ENCODE measurements at places on chromosomes 7 and 10.

- no peak for DNase-seq
Observed at GRCh38 chr7:41122256-41122987, 580.5 kb downstream of the INHBA start.

DNA sequence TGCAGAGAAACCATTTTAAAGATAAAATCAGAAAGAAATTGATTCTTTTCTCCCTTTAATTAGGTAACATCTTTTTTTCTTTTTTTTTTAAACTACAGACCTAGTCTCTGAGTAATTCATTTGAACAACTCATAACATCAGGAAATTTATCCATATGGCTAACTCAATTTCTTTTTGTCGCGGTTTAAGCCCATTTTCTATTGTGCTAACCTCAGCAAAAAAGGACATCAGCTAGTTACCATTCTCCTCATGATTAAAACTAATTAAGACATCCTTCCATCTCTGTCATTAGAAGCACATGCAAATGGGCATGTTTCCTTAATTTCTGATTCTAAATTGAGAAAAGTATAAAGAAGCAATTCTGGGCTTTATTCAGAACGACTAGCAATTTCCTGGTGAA lies 57.8 kb downstream of the ANK3 start:
- no peak for DNase-seq

- DNase-seq = no peak
Observed at GRCh38 chr10:131082991-131083481, 228.5 kb downstream of the TCERG1L start.

GRCh38 chr10:14003517-14004184 lies 327.1 kb downstream of the FRMD4A start:
- DNase-seq = no peak

GRCh38 chr10:76116523-76116922 lies 685.1 kb downstream of the LRMDA start:
- no peak for DNase-seq

DNA sequence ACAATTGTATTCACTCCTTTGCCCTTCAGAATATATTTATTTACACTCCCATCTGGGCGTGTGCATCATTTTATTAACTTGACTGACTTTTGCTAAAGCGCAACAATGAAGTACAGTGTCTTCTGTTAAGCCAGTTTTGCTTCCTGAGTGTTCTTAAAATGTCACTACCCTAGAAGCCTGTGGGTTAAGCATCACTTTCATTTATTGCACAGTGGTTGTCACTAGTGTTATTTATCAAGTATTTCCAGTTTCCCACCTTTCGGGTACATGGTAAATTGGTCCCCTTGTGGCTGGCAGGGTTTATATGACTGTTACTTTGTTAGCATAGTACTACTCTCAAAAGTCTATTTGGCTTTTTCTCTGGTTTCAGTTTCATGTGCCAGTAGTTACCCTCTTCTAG lies 3.3 kb downstream of the HILPDA start:
- no peak for DNase-seq

GRCh38 chr7:837001-837400 lies 4.7 kb downstream of the SUN1 start:
- no peak for DNase-seq

DNA sequence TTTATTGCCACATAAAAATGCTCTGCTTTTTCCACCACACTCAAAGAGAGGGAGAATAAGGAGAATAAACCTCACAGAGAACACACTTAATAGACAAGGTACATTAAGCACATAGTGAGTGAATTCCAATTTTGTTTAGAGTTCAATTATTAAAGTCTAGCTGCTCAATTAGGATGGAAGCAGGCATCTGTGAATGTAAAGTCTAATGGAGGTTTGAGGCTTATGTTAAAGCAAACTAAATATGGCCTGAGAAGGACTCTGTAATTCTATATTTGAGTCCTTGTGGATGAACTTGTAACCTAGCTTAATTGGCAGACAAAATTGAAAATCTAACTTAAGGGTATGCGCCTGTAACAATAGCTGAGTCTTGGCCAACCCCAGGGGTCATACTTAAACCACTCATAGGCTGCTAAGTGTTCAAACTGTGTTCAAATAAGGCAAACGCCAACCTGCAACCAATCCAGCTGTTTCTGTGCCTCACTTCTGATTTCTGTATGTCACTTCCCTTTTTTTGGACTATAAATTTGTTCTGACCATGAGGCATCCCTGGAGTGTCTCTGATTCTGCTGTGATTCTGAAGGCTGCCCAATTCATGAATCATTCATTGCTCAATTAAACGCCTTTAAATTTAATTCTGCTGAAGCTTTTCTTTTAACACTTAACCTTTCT lies 31.3 kb upstream of the NME8 start:
- DNase-seq = no peak

GRCh38 chr10:95474228-95475002 lies 86.8 kb downstream of the SORBS1 start:
- DNase-seq = no peak

GRCh38 chr10:63562857-63563256 lies 41.7 kb downstream of the REEP3 start:
- DNase-seq = no peak

DNA sequence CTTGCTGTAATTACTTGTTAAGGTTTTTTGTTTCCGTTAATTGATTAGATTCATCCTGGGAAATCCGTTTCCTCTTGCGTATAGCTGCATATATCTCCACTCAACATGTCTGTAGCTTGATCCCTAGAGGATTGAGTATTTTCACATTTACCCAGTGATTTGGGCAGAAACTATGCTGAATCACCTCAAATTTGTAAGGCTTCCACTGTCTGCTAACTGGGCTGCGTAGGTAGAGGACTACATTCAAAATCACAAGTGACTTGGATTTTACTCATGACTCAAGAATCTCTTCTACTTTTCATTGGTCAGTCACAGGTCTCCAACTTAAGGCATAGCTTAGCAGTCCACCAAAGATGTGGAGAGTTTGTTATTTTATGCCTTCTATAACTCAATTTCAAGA lies 141.8 kb downstream of the POLR1F start:
- DNase-seq = no peak

GRCh38 chr7:45402480-45403218 lies 171.5 kb upstream of the ADCY1 start:
- DNase-seq = no peak

DNA sequence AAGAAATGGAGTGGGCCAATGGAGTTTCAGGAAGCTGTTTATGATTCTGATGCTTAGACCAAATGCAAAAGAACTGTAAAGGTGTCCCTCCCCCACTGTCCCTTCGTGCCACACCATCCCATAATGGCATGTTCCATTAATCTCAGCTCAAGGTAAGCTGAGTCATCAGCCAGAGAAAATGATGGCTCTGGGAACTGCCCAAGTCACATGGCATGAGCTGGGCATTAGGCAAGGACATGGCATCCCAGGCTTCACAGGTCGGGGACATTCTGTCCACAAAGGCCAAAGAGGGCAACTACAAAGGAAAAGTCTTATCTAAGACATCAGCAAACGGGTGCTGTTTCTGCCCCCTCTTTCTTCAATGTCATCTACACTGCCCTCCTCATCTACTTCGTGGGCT lies 44.9 kb downstream of the DLG5 start:
- no peak for DNase-seq

GRCh38 chr10:12201543-12201942 lies 5.6 kb downstream of the CDC123 start:
- DNase-seq = no peak

DNA sequence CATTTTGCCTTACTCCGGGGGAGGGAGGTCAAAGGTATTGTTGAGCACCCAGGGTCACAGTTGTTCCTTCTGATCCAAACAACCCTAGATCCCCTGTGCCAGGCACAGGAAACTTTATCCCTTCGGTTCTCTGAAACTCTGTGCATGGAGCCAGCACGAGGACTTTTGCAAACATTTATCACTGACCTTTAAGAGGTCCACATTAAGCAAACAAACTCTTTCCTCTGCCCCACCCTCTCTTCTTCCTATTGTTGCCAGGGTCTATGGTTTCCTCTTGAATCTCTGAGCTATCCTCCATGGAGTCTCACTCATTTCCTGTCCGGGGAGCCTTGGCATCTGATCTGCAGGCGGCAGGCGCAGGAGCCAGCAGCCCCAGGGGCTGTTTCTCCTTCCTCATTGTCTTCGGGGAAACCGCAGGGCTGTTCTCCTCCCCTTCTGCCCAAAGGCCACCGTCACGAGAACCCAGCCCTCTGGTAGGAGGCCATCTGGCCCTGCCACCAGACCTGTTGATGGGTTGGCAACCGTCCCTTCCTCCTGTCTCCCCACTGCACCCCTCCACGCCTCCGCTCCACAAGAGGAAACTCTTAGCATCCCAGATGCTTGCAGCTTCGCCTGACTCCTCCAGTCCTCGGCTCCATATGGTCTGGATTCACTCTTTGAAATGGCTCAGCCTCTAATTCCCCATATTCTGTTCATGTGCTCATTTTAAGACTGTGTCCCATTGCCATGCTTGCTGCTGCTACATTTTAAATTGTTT lies 327.3 kb upstream of the NRP1 start:
- DNase-seq = no peak

DNA sequence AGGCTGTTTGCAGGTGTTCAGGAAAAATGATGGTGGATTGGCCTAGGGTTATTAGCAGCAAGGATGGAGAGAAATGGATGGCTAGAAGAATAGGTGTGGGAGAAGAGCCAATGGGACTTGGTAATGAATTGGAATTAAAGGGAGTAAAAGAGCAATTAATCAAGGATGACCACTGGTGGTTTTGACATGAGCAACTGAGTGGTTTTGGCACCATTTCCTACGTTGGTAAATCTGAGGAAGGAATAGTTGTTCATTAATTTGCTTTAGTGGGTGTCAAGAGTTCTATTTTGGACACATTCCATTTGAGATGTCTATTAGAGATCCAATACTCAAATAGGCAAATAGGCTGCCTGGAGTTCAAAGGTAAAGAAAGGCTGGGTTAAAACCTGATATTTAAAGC lies 38.2 kb upstream of the NRBF2 start:
- DNase-seq = no peak

DNA sequence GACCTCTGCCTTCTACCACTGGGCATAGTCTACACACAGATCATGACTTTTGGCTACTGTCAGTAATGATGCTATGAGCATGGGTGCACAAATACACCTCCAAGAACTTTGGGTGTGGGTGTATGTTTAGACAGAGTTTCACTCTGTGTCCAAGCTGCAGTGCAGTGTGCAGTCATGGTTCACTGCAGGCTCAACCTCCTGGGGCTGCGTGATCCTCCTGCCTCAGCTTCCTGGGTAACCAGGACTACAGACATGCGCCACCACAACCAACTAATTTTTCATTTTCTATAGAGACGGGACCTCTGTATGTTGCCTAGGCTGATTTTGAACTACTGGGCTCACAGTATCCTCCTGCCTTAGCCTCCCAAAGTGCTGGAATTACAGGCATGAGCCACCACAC lies 194.4 kb downstream of the NSUN6 start:
- DNase-seq = no peak

GRCh38 chr10:121325490-121326231 lies 272.6 kb downstream of the FGFR2 start:
- no peak for DNase-seq

DNA sequence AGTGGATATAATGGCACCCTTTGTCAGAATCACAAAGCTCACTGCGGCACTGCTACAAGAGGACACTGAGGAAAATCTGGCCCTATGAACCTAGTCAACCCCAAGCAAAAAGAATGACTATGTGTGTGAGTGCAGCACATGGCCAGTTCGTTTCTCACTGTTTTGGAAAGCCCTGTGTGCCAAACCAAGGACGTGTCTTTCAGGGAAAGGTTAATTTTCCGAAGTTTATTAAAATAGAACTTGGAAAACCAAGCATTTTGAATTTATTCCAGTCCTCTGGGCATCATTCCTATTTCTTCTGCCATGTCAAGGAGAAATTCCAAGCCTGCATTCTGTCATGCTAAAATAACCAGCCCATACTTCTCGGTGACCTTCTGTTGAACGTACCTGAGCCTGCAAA lies 471.8 kb downstream of the PLXDC2 start:
- no peak for DNase-seq

DNA sequence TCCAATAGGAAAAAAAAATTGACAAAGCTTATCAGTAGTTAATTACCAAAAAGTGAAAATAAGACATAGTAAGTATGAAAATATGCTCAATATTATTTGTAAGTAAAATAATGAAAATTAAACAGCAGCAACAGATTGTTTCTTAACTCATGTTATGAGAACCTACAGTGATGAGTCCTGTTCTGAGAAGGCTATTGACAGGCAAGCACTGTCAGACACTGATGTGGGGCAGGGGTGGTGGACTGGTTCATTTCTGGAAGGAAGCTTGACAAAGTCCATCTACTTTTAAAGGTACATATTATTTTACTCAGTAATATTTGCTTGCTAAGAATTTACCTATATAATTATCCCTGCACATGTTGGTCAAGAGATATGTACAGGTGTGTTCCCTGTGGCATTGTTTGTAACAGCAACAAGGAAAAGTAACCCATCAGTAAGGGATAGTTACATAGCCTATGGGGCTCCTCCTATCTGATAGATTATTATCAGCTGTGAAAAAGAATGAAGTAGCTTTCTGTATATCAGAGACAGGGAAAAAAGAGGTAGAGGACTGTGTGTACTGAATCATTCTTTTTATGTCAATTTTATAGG lies 161.6 kb downstream of the RTKN2 start:
- DNase-seq = no peak

GRCh38 chr10:27659786-27660185 lies 85.8 kb downstream of the MKX start:
- DNase-seq = no peak

DNA sequence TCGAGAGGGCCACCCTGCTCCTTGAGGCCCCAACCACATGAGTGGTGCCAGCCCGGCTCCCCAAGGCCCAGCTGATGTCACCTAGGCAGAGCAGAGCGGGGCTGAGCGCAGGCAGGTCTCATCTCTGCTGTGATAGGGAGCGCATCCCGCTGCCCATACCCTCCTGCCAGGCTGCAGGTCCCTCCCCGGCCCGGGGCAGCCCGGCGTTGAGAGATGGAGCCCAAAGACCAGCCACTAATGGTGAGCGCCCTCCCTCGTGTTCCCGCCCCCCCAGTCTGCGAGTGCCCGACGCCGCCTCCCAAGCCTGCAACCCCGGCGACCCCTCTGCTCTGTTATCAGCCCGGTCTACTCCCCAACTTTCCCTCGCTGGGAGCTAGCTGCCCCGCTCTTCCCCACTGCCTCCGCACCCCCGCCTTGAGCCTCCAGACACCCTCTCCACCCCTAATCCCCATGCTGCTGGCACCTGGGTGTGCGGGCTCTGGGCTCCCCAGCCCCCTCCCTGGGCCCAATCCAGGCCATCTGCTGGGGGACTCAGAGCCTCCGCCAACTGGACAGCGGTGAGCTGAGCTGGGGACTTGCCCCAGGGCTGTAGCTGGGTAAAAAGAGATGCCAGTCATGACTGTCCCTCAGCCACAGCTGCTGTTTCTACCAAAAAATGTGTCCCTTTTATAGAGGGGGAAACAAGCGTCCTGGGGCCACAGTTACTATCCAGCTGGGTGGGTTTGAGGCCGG lies 19.7 kb upstream of the CHST12 start:
- no peak for DNase-seq

- no peak for DNase-seq
Observed at GRCh38 chr10:87816163-87816897, 1.7 kb downstream of the ATAD1 start.

DNA sequence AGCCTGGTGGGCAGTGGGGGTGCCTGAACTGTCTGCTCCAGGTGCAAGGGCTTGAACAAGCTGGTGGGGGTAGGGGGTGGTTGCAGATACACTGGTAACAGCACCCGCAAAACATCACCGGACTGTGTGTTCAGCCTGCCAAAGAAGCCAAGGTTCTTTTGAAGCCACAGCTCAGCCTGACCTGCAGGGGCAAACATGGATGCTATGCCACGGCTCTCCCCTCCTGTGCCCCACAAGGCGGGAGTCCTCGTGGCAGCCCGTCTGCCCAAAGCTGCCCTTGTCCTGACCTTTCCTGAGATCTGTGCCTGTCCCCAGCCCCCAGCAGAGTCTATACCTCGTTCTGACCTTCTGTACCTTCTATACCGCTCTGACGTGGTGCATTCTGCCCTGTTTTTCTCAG lies 285.7 kb downstream of the GLRX3 start:
- DNase-seq = no peak
